Ovary (tissue), 10 donors: ENCODE measurements at places on chromosomes 11 and 22. TPM values are rescaled to one million over a fixed set of nuclear protein-coding genes. Genes with fewer than 3 reads are reported as not detected.

Gene FAM180B
- not detected for total RNA-seq

Gene CCDC89
- 5.9 TPM for total RNA-seq

Gene THYN1
- total RNA-seq: 41.0 TPM

Gene OR52N4
- total RNA-seq: not detected

Gene LGR4
- total RNA-seq: 33.9 TPM

Gene NCAM1
- 114 TPM for total RNA-seq

Gene C22orf31
- 0.35 TPM for total RNA-seq

Gene APLNR
- total RNA-seq: 11.3 TPM

Gene C11orf97
- total RNA-seq: not detected

Gene PTPRCAP
- 2.5 TPM for total RNA-seq

Gene IL17REL
- total RNA-seq: 0.10 TPM

Gene KREMEN1
- total RNA-seq: 40.1 TPM

Gene OR52E8
- total RNA-seq: not detected

Gene GALNT18
- 8.2 TPM for total RNA-seq

Gene OR52E2
- total RNA-seq: not detected

Gene MUC5B
- 4.2 TPM for total RNA-seq

Gene PANX3
- not detected for total RNA-seq

Gene SLC25A45
- total RNA-seq: 3.3 TPM

Gene SLC22A25
- not detected for total RNA-seq
